Stimulated activated CD8-positive, alpha-beta memory T cell treated with anti-CD3 and anti-CD28 coated beads, Interleukin-7, amount 100 ng/mL, for 1 hour (primary cell): ENCODE measurements at places on chromosomes 13 and 19.
A peak's percentile ranks its signal among the peaks of the same experiment; 100 is the strongest.

DNA sequence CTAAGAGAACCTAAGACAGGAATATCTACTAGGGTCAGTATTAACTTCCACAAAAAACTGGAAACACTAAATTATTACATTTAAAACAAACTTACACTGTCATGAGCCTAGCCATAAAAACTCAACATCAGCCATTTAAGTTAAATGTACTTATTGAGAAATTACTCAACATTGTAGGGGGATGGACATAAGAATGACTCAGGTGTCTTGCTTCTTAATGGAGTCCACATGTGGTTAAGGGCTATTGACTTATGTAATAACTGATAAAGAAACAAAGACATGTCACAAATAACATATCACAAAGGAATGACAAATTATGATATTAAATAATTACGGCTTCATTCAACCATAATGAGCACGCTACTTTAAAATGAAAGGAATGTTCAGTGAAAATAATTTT is 36.2 kb downstream of the CLDN10 start:
- DNase-seq: no peak

- no peak for DNase-seq
These were observed 55.7 kb downstream of the FAM216B start for GRCh38 chr13:42836930-42837690.

DNA sequence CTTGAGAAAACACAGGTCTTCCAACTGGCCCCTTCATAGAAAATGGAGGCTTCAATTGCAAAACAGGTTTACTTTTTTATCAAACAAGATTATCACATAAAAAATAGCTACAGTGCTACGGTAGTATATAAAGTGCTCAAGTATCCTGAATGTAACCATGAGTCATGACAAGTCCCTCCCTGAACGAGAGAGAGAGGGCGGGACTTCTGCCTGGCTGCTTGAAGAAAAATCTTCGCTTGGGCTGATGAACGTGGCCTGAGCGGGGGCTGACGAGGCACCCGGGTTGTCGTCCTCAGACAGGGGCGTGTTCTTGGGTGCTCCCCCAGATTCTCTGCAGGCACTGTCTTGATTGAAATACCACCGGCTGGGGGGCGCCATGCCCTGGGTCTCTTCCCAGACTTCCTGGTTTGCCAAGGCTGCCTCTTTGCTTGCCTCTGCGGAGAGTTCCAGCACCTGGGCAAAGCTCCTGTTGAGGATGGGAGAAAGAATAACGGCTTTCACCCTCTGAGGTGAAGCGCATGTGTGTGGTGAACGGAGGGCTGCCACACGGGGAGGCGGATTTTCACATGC is 23.2 kb upstream of the CPAMD8 start:
- DNase-seq: no peak

GRCh38 chr19:881385-882071 is 11.5 kb downstream of the MED16 start:
- no peak for DNase-seq

DNA sequence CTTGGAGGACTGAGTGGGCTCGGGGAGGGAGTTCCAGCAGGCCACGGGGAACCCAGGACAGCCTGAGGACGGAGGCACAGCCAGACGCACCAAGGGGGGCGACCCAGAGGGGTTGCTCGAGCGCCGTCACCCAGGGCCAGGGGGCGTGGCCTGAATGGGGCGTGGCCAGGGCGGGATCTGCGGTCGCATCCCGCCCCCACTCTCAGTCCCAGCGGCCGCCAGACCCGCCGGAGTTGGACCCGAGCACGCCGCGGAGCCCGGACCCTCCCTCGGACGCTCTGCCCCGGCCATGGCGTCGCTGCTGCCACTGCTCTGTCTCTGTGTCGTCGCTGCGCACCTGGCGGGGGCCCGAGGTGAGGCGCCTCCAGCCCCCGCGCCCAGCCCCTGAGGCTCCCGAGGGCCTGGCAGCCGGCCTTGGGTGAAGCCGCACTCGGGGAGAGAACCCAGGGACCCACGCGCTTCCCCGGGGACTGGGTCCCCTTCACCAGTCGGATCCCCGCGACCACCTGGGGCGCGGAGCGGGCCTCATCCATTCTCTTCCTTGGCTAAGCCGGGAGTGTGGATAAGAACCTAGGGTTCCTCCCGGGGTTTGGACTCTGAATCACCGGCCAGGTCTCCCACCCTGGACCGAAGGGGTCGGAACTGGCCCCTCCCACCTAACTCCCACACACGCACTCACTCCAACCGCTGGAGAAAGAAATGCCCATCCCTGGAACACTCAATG is at the start of gene CILP2:
Gene CILP2 (plus strand): TSS at position 205 of the 724 bp plus-strand sequence. CDS start 85 bp downstream, at position 290.
- no peak for DNase-seq

- peak; percentile 34 for DNase-seq
These were observed 2.7 kb upstream of the SNAPC2 start for GRCh38 chr19:7917267-7918061.
